Endothelial cell (in vitro differentiated cells): ENCODE measurements at places on chromosomes 4 and X. TPM values are rescaled to one million over a fixed set of nuclear protein-coding genes. Genes with fewer than 3 reads are reported as not detected.

DNA sequence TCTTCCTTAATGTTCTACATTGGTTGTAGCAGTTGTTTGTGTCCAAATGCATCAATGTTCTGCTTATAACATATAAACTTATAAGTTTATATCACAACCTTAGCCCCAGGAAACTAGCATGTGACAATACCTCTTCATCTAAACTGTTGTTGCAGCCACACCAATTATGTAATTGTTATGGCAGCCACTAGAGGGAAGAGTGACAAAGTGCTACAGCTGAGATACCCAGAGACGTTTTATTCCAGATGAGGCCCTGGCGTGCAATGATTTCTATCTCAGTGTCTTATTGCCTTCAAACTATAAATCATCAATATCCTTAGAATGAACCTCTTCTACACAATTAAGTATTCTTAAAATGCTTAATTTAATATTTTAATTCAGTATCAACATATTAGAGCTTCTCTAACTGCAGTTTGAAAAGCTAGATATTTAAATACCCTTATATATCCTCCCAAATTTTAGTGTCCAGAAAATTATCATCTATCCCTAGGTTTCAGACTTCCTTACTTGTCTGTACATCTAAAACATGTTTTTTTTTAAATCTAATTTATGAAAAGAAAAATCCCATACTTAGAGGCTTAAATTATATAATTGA lies 171.6 kb downstream of the PCDH10 start:
- DNase-seq = peak; percentile 38

GRCh38 chrX:152844256-152844655 lies 13.4 kb downstream of the NSDHL start:
- no peak for DNase-seq

GRCh38 chr4:38605753-38606586 lies 58.0 kb upstream of the KLF3 start:
- no peak for DNase-seq

GRCh38 chr4:167079762-167080161 lies 154.5 kb downstream of the SPOCK3 start:
- no peak for DNase-seq

PCDH19 gene
- 34.9 TPM for total RNA-seq

NDNF gene
- 33.3 TPM for total RNA-seq
